NAMALWA (cell line): ENCODE measurements at places on chromosomes 6 and 20.

DNA sequence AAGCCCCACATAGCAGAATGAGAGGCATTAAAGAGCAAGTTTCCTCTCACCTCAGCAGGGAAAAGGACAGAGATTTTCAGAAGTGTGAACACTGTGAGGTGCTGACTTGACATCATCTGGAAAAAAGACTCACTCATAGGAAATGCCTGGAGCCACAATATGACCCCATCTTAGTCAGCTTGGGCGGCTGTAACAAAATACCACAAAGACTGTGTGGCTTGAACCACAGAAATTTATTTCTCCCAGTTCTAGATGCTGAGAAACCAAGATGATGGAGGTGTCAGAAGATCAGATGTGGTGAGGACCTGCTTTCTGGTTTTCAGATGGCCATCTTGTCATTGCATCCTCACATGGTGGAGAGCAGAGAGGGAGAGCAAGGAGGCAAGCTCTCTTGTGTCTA, 253.1 kb downstream of the ADGB start:
- no peak for DNase-seq

DNA sequence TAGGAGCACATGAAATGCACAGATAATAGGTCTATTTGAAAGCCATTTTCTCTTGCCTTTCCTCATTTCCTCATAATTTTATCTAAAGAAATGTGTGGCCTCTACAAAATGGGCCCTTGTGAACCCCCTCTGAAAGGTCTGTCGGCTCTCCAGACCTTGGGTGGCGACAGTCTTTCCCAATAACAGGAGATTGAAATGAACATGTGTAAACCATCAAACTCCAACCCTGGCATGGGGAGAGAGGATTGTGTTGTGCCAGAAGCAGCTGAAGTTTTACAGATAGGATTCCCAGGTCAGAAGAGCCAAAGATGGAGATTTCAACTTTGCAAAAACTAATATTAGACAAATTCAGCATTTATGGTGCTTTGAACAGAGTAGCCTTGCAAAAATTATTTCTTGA, 277.1 kb upstream of the ECI2 start:
- no peak for DNase-seq

- DNase-seq, result no peak
Observed at GRCh38 chr6:141906569-141907080, 226.1 kb upstream of the GJE1 start.

GRCh38 chr20:53985150-53985518, 85.3 kb downstream of the BCAS1 start:
- no peak for DNase-seq

- DNase-seq, result no peak
Observed at GRCh38 chr20:50680105-50680960, 11.0 kb downstream of the RIPOR3 start.

GRCh38 chr6:154602296-154602695, 91.8 kb upstream of the CNKSR3 start:
- no peak for DNase-seq

DNA sequence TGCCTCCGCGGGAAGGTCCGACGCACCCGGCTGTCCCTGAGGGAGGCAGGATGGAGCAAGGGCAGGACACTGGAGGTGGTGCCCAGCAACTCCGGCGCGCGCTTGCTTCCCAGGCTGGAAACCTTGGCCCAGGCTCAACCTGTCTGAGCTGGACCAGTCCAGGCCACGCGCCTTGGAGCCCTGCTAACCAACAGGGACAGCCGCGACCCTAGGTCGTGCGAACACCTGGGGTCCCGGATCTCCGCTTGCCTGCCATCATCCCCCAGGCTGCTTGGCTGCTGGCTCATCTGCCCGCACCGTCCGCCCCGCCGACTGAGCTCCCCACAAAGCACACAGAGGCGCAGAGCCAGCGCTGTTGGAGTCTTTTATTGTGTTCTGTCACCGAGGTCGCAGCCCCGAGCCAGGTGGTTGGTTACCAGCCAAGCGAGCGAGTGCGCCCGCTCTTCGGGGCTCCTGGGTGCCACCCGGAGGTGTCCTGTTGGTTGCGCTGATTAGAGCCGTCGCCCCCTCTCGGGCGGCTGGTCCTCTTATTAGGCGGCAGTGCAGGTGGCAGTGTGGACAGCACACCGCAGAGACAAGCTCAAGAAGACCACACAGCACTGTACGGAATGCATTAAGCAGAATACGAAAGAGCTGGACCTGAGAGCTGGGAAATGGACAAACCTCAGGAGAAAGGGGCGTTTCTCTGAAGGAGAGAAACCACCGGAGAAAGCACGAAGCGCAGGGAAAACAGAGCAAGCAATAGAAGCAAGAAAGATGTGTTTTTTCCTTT, 3.8 kb downstream of the COL12A1 start:
- no peak for DNase-seq

DNA sequence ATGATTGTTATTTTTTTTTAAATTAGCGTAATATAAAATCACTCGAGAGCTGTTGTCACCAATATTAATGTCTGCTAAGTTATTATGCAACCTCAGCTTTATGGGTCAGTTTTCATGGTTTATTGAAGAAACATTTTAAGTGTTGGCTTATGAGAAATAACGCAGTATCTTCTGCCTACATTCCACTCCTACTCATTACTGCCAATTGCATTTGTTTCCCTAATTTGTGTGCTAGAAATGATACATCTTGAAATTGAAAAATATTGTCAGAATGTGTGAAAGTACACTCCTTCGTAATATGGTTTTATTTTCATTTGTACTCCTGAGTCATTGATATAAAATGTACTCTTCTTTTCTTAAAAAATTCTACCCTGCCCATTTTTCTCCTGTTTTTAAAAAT, 333.3 kb upstream of the HSF2 start:
- DNase-seq, result no peak

DNA sequence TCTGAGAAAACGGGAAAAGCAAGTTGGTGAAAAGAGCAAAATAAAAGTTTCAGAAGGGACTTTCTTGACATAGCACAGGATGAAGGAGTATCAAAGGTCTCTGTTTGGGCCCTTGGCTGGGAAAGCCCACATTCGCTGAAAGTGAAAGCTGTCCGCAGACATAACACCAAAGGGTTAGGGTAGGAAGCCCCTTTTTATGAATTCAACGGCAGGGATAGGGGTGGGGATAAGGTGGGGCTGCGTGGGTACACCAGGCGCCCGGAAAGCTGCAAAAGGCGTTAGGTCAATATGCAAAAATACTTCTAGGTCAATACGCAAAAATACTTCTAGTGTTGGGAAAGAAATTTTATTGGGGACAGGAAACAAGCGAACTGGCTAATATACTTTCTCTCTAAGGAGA, 135.1 kb downstream of the OR2B2 start:
- no peak for DNase-seq

GRCh38 chr20:44392776-44393607, 37.5 kb downstream of the HNF4A start:
- no peak for DNase-seq

- no peak for DNase-seq
Observed at GRCh38 chr20:34537651-34538050, 20.9 kb upstream of the MAP1LC3A start.

DNA sequence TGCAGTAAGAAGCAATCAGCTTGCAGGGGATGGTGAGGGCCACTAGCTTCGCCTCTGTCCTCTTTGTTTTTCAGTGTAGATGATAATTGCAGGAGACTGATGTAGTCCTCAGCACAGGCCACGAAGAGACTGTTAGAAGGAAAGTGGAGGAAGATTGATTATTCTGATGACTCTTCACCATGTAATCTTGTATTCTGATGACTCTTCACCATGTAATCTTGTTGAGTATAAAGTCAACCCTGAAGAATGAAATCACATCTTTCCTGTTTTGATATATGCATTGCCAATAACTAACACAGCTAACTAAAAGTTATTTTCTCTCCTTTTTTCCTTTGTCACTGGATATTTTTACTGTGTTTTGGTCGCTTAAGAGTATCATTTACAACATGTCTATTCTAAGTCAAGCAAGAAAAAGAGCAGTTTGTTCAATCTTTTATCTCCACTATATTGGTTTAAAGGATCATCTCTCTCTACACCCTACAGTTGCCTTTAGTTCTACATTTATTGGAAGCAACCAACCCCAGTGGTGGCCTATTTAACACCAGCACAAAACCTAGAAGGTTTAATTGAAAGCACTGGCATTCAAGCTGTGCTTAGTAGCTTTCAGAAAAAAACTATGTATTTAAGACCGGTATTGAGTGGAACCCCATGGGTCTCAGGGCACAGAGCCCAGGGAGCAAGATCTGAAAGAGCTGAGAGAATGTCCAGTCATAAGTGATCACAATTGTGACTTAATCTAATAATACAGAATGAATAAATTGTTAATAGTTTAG, 107.2 kb upstream of the BTBD3 start:
- DNase-seq, result no peak

DNA sequence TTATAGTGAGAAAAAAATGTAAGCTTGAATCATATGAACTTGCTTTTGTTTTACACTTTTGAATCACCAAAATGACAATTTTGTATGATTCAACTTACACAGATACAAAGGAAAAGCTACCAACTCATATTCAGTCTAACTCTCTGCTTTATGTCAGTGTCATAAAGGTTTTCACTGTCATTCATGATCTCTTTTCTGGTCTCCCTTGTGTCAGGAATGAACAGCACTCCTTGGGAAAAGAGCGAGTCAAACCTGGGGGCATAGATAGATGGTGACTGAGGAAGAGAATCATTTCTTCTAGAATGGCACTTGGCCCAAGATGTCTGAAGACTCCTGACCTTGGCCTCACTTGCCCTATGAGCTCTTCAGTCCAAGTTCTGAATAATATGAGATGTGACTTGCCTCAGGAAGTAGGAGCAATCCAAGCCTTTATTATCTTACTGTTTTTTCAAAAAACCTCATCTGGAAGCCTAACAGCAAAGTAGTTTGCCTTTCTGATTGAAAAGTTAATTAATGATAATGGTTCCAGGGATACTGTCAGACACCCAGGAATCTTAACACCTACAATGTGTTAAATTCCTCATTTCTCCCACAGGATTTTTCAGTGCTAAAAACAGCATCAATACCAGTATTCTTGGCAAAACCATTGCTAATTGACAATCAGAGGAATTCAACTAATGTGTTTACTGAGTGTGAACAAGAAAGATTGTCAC, 270.0 kb upstream of the HSF2 start:
- no peak for DNase-seq

GRCh38 chr20:38293491-38294065, 10.4 kb upstream of the BPI start:
- no peak for DNase-seq

- DNase-seq, result no peak
Observed at GRCh38 chr6:27374824-27375612, 13.5 kb upstream of the ZNF391 start.

- no peak for DNase-seq
Observed at GRCh38 chr6:137536104-137536773, 42.0 kb upstream of the OLIG3 start.

- peak; percentile 29 for DNase-seq
Observed at GRCh38 chr6:129440691-129441090, 269.3 kb downstream of the ARHGAP18 start.

DNA sequence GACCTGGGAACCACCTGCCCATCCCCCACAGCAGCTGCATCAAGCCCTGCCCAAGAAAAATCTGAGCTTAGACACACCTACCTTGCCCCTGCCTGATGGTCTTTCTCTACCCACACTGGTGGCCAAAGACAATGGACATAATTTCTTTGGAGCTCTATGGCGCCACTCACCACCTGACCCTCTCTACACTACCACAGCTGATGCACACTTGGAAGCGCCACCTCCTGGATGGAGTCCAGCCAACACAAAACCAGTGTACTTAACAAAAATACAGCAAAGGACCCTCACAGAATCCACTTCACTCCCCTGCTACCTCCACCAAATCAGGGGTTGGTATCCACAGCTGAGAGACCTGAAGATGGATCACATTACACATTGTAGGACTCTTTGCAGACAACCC, 39.7 kb upstream of the CLVS2 start:
- peak; percentile 16 for DNase-seq

DNA sequence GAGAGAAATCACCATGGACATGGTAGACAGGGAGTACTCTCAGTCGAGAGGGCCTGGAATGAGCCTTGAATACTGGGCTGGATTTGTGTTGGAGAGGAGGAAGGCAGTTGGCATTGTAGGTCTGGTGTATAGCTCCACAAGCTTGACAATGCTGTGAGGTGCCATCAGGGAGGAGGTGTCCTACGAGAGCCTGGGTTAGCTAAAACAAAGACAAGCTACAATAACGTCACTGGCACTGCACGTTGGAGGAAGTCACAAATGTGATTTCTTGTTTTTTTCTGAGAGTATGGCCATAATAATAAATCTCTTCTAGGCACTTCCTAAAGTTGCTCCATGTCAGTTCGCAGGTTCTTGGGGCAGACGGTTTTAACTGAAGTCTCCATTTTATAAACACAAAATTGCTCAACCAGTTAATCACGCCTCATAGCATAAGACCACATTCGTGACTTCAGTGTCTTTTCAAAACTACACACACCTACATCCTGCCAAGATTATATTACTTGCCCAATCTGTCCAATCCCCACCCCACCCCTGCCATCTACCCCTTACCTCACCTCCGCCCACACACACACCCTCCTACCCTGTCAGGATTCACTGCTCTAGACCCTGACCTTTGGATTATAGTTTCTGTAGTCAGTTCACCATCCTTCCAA, 4.4 kb upstream of the HLA-DMB start:
- peak; percentile 75 for DNase-seq

DNA sequence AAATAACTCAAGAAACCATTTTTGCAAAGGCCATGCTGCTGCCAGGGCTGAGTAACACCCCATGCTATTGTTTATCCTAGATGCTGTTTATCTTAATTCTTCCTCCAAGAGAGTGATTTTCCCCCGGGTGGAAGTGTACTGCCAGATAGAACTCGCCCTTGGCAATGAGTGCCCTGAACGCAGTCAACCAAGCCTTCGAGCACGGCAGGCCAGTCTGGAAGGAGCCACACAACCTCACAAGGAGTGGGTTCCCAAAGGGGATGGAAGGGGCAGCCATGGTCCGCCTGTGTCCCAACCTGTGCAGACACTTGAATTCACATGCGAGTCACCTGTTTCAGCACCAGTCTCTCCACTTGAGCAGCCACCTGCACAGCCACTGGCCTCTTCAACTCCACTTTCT, 31.9 kb downstream of the PNPLA1 start:
- DNase-seq, result no peak

GRCh38 chr6:16482702-16483314, 244.4 kb downstream of the GMPR start:
- no peak for DNase-seq

DNA sequence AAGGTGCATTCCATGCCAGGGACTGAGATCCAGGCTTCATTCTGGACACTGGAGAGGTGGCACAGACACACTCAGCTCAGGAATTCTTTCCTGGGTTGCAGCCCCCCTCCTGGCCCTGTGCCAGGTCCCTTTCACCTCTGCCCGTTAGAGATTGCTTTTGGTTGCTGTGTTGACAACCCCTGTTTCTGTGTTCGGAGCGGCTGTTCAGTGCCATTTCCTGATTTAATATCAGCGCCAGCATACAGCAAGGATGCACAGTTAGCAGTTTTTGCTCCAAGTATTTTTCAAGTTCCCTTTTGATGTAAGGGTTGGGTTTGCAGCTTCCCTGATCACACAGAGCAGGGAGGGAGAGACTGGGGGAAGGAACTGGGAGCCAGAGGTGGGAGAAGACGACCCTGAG, 8.5 kb upstream of the MAFB start:
- DNase-seq, result no peak

- no peak for DNase-seq
Observed at GRCh38 chr20:9838035-9838377, 870 bp downstream of the PAK5 start.

GRCh38 chr20:49375170-49375569, 97.3 kb upstream of the ZNFX1 start:
- no peak for DNase-seq

- DNase-seq, result no peak
Observed at GRCh38 chr6:43120944-43121913, 45.1 kb downstream of the PTK7 start.

- peak; percentile 88 for DNase-seq
Observed at GRCh38 chr6:24581084-24581669, 64.8 kb downstream of the KIAA0319 start.
